Activated T-helper 17 cell treated with anti-CD3 and anti-CD28 coated beads, Interleukin-2, amount 50 U/mL, for 72 hours (primary cell): ENCODE measurements at places on chromosomes 2 and 18.
A peak's percentile ranks its signal among the peaks of the same experiment; 100 is the strongest.

DNA sequence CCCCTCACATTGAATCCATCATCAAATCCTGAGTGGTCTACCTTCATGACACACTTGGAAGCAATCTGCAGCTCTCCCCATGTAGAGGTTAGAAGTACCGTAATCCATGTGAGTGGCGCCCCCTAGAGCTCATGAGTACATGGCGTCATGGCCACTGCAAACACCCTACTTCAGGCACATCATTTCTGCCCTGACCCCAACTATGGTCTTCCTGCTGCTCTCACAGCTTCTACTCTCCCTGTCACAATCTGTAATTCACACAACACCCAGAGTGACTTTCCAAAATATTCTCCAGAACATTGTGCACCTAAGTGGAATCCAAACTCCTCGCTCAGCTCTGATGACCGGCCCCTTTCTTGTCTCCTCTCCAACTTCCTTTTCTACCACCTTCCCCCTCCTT is 141.9 kb downstream of the ANKRD44 start:
- ATAC-seq: peak; percentile 77

- no peak for ATAC-seq
Measured at GRCh38 chr2:147688242-147688641, 156.6 kb upstream of the ACVR2A start.

DNA sequence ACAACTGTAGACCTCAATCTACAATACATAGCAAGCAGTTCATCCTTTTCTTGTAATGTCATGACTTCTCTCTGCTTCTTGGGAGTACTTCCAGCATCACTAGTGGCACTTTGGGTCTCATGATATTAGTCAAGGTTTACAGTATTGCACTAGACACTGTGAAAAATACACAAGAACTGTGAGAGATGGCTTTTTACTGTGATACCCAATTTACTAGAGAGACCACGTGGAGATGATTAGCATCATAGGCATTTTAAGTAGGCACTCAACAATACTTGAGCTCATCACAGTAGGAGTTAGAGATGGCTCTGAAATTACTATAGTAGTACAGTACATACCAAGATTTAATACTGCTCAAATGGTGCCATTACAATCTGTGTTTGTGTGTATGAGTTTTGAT is 112.8 kb upstream of the EML6 start:
- ATAC-seq: peak; percentile 25

DNA sequence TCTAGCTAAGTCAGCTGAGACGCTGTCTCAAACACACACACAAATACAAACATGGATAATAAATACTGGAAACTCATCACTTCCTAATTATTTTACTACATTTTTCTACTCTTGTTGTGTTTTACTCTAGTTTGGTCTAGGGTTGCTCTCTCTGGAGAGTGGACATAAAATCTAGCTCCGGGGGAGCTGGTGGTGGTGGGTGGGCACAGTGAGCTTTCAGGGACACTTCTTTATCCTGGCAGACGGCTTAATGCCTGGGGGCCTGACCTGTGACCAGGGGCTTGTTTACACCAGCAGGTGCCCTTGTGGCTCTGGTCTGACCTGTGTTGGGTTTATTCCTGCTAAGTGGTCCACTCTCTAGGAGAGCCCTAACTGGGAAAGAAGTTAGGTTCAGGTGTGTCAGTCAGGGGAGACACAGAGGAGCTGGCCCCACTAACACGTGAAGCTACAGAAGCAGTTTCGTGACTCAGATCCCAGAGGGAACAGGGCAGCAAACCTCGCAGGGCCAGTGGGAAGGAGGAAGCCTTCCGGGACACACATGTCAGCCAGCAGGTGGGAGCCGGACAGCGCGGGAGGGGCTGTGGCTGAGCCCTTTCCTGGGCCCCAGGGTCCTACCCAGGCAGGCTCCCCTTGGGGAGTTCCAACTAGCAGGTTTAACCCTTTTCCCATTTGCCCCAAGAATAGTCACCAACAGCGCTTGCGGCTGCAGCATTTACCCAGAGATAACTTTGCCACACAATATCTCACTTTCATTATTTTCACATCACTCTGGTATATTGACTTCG is 22.5 kb upstream of the BOK start:
- ATAC-seq: no peak

DNA sequence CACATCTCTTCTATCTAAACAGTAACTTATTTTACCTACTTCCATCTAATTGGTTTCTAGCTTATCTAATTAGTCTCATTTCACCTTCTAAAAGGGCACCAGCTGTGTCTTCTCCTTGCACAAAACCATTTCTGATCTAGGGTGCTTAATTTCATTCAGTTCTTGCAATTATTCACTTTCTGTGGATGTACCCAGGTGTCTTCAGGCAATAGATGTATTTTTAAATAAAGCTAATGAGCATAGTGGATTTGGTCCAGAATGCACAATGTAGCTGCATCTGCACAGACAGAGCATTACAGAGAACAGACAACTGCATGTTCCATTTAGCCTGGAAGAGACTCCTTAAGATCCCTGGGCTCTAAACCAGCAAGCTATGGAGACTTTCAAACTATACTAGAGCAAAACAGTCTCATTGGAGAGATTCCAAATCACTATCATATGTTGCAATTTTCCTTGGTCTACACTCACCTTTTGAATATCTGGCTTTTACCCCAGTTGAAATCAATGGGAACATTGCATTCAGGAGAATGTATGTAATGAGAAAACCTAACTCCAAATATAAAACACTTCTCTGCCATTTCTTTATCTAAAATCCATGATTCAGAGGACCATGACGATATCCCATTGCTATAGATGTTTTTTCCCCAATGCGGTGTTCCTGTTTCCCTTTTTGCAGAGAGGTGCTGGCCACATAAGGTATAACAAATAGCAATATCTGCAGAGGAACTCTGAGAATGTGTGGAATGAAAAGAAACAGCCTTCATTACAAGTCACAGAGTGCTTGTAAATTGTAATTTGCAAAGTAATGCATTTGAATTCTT is 3.5 kb upstream of the RFX8 start:
- no peak for ATAC-seq

GRCh38 chr2:187966924-187967323 is 324.8 kb upstream of the GULP1 start:
- no peak for ATAC-seq

- ATAC-seq: no peak
Measured at GRCh38 chr2:67808112-67808511, 254.7 kb downstream of the C1D start.

GRCh38 chr2:131105950-131106801 is 1.0 kb downstream of the PLEKHB2 start:
- ATAC-seq: peak; percentile 58

DNA sequence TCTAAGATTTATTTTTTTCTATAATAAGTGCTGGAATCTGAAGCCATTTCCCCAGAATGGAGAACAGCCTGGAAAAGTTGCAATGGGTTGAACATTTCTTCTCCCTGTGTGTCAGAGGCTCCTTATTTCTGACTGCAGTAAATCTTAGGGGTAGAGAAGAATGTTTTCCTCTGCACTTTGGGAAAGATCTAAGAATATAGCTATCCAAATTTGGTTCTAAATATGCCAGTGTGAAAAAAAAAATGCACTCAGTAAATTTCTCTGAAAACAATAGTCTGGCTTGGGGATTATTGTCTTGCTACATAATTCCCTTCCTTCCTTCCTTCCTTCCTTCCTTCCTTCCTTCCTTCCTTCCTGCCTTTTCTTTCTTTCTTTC is 19.7 kb upstream of the CYRIA start:
- ATAC-seq: no peak

- ATAC-seq: no peak
Measured at GRCh38 chr2:226788881-226789490, 10.6 kb downstream of the IRS1 start.

DNA sequence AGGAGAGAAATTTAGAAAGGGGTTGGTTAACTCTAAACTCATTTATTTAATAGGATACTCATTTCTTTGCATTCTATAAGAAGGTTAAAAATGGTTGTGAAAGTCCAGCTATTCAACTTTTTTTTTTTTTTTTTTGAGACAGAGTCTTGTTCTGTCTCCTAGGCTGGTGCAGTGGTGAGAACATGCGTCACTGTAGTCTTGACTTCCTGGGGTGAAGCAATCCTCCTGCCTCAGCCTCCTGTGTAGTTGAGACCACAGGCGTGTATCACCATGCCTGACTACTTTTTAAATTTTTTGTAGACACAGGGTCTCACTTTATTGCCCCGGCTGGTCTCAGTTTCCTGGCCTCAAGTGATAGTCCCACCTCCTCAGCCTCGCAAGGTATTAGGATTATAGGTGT is 11.9 kb downstream of the ELP2 start:
- ATAC-seq: peak; percentile 54

GRCh38 chr2:144331674-144332355 is 188.1 kb downstream of the ZEB2 start:
- ATAC-seq: no peak

DNA sequence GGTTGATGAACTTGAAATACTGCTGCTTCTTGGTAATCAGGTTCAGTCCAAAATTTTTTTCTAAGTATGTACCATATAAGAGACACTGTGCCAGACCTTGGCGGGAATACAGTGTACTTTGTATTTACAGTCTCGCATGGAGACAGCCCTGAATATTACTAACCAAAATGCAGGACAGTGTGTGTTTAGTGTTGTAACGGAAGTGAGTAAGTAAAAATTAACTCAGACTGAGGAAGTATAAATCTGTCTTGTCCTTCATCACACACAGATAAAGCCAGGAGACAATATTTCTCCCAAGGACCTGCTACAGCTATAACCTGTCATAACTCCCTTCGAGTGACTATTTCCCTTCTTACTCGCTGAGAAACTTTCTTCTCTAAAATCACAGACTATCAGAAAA is 76.9 kb downstream of the ACTR3 start:
- peak; percentile 18 for ATAC-seq

GRCh38 chr18:35157181-35157580 is 83.7 kb upstream of the ZNF397 start:
- ATAC-seq: no peak

- ATAC-seq: peak; percentile 72
Measured at GRCh38 chr18:26547646-26548414, 523 bp downstream of the KCTD1 start.

GRCh38 chr18:70454704-70455322 is 166.0 kb downstream of the SOCS6 start:
- peak; percentile 56 for ATAC-seq

DNA sequence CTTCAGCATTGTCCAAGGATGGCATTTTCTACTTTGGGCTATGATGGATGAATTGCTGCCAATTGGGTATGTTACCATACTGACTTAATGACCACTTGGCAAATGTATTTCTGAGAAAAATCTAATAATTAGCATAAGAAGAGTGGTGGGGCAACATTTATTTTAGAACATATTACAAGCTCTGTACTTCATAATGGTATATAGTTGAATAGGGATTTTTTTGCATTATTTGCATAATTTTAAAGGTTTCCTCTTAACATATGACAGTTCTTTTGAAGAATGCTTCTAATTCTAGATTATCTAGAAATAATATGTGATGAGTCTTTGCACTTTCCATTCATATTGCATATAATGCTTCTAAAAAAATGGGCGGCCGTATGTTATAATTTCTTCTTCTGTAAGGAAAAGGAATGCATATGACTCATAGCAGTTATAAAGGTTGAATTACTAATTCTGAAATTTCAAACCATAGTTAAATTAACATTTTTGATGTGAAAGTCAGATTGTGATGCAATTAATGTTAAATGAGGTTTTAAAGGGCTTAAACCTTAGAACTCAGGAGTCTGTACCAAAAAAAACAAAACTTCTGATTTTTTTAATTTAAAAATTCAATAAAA is 1652.3 kb upstream of the SLC39A10 start:
- no peak for ATAC-seq

DNA sequence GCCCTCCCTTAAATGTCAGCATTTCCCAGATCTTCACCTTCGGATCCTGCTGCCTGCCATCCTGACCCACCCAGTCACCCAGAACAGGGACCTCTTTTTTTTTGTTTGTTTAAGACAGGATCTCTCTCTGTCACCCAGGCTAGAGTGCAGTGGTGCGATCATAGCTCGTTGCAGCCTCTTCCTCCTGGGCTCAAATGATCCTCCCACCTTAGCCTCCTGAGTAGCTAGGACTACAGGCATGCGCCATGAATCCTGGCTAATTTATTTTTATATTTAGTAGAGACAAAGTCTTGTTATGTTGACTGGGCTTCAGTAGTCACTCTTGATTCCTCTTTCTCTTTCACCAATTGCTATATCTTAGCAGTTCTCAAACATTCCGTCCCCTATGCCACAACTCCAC is 39.0 kb downstream of the INSIG2 start:
- no peak for ATAC-seq

GRCh38 chr2:33220533-33220932 is 255.9 kb upstream of the RASGRP3 start:
- ATAC-seq: no peak

DNA sequence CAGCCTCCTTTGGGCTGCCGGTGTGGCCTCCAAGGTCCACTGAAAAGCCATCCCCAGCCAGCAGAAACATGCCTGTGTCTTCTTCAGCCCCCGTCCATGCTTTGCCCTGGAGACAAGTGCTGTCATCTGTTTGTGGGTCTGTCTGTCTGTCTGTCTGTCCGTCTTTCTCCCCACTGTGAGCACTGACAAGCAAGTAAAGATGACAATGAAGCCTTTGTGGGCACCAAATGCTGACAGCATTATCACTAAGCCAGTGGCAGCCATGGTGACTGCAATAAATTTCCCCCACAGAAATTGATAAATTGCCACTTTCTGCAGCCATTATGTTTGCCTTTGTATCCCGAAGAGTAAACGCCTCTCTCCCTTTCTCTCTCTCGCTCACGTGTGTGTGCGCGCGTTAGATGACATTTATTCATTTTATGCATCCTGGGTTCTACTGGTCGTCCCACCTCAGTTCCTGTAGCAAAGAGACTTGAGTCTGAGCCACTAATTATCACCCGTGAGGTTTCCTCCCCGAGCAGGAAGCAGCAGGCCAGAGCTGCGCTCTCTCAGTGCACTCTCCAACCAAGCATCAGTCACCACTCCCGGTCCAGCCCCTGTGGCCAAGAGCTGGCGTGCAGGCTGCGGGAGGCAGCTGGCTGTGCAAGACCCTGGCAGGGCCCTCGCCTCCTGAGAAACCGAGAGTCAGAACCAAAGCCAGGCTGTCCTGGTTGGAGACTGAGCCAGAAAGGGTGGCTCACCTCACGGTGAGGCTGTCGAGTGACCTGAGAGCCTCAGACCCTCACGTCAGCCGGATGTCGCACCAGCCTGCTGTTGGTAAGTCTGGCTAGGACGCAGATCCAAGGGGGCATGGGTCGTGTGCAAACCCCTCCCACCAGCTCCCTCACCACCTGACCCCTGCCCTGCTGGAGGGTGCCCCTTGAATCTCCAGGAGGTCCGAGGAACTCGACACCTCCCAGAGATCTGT is 6.9 kb downstream of the STEAP3 start:
- no peak for ATAC-seq

DNA sequence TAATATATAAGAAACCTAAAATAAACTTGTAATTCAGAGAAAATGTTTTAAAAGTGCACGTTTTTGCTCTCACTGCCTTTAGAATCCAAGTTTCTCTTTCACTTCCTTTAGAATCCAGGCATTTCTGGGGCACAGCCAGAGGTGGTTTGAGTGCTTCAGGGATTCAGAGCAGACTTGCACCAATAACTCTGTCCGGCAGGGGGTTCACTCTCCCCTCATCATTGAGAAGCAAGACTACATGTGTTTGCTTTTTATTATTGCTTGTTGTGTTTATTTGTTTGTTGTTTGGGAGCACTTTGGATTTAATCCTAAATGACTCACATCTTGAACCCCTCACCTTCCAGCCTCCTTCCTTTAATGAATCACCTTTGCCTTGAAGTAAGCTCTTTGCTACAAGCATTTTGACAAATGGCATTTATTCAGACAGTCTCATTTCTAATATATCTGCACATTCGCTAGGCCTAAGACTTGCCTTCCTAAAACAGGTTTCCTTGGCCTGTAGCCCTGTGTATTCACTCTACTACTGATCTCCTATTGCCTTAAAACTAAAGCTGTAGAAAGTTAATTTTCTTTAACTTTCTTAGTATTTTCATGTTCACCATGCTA is 233.5 kb upstream of the ATP5MC3 start:
- ATAC-seq: no peak

GRCh38 chr2:56239437-56239836 is 55.6 kb downstream of the CCDC85A start:
- no peak for ATAC-seq
